ENCODE measurements at places on chromosomes 3 and 15.
A peak's percentile ranks its signal among the peaks of the same experiment; 100 is the strongest.

- no peak for DNase-seq
Observed at GRCh38 chr3:149352556-149352955, 19.1 kb upstream of the TM4SF18 start.

- no peak for DNase-seq
Observed at GRCh38 chr15:34581043-34581365, 2.4 kb downstream of the GOLGA8B start.

- DNase-seq, result no peak
Observed at GRCh38 chr3:51371943-51372557, 13.0 kb upstream of the MANF start.

- peak; percentile 65 for DNase-seq
Observed at GRCh38 chr15:31265871-31266711, 60.5 kb upstream of the KLF13 start.

- DNase-seq, result no peak
Observed at GRCh38 chr3:9569054-9569453, 15.4 kb upstream of the LHFPL4 start.

DNA sequence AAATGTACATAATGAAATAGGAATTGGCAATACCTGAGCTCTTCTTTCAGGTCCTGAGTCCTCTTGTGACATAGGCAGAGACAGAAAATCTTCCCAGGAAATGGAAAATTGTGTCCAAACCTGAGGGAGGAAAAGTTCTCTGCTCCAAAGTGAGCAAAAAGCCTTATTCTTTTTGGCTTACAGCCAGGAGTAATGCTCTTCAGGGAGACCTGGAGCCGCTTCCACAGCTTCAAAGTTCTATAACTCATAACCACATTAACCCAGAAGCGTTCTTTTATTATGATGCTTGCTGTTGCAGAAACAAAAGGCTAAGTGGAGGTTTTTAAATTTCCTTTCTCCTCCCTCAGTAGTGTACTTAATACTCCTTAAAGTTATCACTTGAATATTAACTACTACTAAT lies 633 bp downstream of the IGSF10 start:
- no peak for DNase-seq

GRCh38 chr3:97684490-97684889 lies 80.1 kb upstream of the ARL6 start:
- DNase-seq, result no peak

DNA sequence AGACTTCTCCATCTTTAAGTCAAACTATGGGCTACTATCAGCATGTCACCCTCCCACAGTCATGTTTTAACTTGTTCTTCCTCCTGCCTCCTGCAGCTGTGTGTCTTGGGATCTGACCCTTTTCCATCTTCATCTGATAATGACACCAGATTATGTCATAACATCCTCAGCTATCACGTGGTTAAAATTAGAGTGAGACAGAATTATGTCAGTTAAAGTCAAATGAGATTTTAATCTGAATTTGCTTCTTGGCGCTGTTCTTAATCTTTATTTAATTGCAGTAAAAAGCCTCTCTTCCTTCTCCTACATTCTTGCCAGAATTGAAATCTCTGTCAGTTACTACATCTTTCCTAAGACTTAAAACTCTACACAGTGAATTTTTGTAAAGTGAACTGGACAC lies 107.2 kb downstream of the ARPP21 start:
- no peak for DNase-seq

GRCh38 chr3:122077293-122078234 lies 22.4 kb downstream of the CD86 start:
- no peak for DNase-seq

DNA sequence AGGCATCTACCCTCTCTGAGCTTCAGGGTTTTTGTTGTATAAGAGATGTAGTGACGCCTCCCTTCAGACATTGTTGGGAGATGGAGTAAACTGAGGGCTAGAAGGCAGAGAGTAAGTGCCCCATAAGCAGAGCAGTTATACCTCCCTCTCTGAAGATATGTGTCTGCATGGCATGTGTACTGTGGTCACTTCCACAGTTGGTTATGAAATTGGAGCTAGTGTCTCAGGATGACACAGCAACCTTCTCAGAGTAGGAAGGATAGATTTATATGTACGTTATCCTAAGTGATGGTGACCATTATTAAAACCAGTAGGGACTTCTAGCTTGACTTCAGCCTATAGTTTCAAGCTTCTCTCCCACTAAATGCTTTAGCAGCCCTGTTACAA lies 17.9 kb downstream of the PXK start:
- no peak for DNase-seq

- no peak for DNase-seq
Observed at GRCh38 chr15:40055576-40056293, 16.8 kb upstream of the SRP14 start.

- no peak for DNase-seq
Observed at GRCh38 chr3:129654131-129654530, 47.7 kb upstream of the PLXND1 start.

Data from left forelimb (tissue), 1 donor.